ENCODE measurements at places on chromosomes 12 and 14. TPM values are rescaled to one million over a fixed set of nuclear protein-coding genes. Genes with fewer than 3 reads are reported as not detected.
A peak's percentile ranks its signal among the peaks of the same experiment; 100 is the strongest.

GRCh38 chr12:76929499-76929898 lies 50.7 kb upstream of the CSRP2 start:
- DNase-seq = peak; percentile 16

DNA sequence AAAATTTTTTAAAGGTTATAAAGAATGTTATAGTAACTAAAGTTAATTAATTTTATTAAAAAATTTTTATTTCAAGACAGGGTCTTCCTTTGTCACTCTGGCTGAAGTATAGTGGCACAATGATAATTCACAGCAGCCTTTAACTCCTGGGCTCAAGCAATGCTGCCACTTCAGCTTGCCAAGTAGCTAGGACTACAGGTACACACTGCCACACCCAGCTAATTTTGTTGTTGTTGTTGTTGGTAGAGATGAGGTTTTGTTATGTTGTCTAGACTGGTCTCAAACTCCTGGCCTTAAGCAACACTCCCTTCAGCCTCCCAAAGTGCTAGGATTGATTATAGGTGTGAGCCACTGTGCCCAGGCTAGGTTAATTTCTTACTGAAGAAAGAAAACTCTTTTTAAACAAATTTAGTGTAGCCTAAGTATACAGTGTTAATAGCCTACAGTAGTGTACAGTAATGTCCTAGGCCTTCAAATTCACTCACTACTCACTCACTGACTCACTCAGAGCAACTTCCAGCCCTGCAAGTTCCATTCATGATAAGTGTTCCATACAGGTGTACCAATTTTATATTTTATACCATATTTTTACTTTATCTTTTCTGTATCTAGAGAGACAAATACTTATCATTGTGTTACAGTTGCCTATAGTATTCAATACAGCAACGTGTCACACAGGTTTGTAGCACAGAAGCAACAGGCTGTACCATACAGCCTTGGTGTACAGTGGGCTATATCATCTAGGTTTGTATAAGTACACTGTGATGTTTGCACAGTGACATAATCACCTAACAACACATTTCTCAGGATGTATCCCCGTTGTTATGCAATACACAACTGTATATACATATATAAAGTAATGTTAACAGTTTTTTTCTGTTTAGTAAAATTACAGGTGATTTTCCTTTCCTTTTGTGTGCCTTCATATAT lies 24.7 kb upstream of the DNAAF2 start:
- DNase-seq = no peak

Gene TSPAN19
- total RNA-seq = not detected

DNA sequence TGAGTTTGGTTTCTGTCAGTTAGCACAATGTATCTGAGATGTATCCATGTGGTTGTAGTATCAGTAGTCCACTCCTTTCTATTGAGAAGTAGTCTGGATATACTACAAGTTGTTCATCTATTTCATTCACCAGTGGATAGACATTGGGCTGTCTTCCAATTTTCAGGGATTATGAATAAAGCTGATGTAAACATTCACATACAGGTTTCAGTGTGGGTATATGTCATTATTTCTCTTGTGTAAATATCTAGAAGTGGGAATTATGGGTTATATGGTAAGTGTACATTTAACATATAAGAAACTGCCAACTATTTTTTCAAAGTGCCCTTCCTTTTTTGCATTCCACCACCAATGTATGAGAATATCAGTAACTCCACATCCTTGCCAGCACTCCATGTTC lies 35.9 kb downstream of the PHLDA1 start:
- no peak for DNase-seq

DNA sequence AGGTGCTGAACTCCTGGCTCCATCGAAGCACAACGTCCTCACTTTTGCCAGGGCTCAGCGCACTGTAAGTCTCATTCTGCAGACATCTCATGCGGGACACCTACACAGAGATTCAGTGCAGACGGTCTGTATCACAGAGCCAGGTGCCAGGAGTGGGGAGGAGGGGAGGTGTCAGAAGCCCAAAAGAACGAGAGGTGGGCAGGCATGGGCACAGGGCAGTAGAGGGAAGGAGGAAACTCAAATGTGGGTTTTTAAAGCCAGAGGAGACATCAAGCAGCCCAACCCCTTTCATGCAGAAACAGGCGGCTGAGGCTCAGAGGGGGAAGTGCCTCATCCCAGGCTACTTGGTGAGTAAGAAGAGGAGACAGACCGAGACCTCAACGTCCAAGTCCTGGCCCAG lies 2.5 kb upstream of the LPAR5 start:
- DNase-seq = no peak

Gene PZP
- total RNA-seq = 0.18 TPM

Gene MLXIP
- total RNA-seq = 44.4 TPM

- DNase-seq = no peak
Observed at GRCh38 chr12:121806546-121807423, 3.0 kb downstream of the SETD1B start.

DNA sequence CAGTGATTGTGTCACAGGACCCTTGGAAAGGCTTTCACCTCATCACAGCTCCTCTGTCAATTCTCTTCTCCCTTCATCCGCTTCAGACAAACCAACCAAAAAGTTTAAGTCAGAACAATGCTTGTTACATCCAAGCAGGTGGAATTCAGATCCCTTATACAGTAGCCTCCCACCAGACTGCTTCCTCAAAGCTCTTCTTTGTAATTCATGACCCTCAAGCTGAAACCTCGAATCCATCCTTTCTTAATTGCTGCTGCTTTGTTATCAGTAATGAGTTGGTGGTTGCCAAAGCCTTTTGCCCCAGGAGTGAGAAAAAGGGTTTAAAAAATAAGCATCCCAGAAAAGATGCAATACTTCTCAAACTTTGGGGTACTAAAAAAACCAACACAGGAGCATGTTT lies 9.5 kb downstream of the BEST3 start:
- no peak for DNase-seq

DNA sequence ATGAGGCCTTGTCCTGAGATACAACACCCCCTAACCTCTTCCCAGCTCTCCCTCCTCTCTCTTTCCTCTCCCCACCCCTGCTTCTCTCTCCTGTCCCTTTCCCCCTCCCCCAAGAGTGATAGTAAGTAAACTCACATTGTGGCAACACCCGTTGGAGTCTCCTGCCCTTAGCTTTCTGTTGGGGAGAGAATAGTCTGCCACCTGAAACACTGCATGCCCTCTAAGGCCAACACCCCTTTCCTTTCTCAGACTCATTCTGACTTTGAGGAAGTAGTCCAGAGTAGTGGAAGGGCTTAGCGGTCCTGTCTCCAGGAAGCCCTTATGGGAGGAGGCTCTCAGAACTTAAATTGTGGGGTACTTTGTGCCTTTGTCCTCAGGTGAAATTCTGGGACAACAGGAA lies 95.2 kb downstream of the PRKCH start:
- no peak for DNase-seq

DNA sequence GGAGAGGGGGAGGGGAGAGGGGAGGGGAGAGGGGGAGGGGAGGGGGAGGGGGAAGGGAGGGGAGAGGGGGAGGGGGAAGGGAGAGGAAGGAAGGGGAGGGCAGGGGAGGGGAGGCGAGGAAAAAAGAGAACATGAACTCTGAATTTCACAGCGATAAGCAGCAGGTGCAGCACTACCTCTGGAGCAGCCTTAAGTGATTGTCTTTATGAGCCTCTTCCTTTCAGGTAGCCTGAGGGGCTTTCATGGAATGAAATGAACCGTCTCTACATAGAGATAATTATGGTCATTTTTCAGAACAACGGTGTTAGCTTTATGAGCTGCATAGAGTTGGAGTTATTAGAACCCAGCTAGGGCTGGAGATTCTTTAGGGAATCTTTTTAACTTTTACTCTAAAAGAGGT lies 18.1 kb upstream of the PTCSC3 start:
- no peak for DNase-seq

DNA sequence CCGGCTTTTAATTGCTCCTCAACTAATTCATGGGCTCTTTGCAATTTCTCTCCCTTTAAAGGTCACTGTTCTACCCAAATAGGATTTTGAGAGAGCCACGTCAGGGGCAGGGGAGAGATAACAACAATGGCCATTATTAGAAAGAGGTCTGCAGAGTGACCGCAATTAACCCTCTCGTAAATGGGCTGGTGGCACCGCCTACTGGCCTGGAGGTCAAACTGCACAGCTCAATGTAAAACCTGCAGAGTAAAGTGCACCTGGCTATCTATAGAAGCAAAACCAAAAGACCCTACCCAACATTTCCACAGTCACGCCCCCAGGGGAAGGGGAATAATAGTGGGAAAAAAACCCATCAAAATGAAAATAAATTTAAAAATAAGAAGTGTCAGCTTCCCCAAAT lies 21.6 kb upstream of the CLEC4E start:
- peak; percentile 42 for DNase-seq

- no peak for DNase-seq
Observed at GRCh38 chr12:71661977-71662530, 1.6 kb downstream of the ZFC3H1 start.

DNA sequence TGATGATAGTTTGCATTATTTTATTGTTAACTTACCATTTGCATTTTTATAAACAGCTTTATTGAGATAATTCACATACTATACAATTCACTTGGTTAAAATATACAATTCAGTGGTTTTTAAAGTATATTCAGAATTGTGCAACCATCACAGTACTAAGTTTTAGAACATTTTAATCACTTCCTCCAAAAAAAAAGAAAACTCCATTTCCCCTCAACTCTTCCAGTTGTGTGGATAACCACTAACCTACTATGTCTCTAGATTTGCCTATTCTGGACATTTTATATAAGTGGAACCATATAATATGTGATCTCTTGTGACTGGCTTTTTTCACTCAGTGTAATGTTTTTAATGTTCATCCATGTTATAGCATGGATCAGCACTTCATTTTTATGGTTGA lies 41.3 kb downstream of the WNK1 start:
- no peak for DNase-seq

GRCh38 chr12:32478858-32479725 lies 79.7 kb downstream of the FGD4 start:
- DNase-seq = no peak

Gene OR4Q3
- total RNA-seq = not detected

GRCh38 chr12:76083246-76083903 lies 1.1 kb downstream of the NAP1L1 start:
- DNase-seq = no peak

DNA sequence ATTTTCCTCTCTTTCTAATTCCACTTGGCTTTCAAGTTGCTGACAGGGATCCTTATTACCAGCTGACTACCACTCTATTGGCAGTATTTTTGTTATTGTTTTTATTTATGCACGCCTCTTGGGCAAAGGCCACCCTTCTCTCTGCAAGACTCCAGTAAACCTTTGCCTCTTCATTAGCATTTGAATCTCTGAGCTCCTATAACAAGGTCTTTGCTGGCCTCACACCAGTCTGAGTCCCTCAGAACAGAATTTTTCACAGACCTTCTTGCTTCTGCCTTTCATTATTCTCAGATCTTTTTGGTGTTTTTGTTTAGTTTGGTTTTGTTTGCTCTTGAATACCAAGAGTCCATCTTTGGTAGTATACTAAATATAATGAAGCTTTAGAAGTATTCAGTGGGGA lies 145.9 kb downstream of the PDZRN4 start:
- no peak for DNase-seq

GRCh38 chr12:124437617-124438436 lies 129.6 kb downstream of the NCOR2 start:
- DNase-seq = no peak

DNA sequence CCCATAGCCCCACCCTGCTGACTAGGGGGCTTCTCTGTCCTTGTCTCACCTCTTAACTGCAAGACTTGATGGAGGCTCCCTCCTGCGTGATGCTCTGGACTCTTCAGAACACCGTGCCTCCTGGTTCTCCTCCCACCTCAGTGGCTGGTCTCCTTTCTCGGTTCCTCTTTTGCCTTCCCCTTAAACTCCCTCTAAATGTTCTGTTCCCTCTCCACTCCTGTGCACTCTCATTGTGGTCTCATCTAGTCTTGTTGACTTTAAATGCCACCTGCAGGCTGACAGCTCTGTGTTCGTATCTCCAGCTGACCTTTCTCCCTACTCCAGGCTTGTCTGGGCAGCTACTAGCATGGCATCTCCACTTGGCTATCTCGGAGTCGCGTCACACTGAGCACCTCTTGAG lies 28.3 kb downstream of the DYNC1H1 start:
- DNase-seq = no peak

- no peak for DNase-seq
Observed at GRCh38 chr14:67482231-67483164, 6.0 kb downstream of the TMEM229B start.

GRCh38 chr12:104602406-104602805 lies 145.7 kb downstream of the CHST11 start:
- DNase-seq = no peak

Gene SERPINA9
- not detected for total RNA-seq

DNA sequence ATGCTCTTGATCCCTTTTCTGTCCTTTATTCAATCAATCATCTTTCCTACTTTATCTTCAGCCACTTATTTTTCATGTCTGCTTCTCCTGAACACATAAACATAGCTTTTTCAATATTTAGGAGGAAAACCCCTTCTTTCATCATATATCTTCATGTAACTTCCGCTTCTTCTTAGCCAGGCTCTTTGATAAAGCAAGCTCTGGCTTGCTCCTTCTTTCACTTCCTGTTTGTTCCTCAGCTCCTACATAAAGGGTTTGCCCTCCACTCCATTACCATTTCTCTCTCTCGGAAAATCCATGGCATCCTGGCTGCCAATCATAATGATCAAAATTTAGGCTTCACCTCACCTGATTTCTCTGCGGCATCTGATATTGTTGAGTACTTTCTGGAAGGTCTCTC lies 33.7 kb upstream of the HELB start:
- DNase-seq = no peak

- DNase-seq = no peak
Observed at GRCh38 chr14:99818503-99819036, 25.4 kb downstream of the EML1 start.

- DNase-seq = no peak
Observed at GRCh38 chr12:78146365-78146772, 315.7 kb downstream of the NAV3 start.

DNA sequence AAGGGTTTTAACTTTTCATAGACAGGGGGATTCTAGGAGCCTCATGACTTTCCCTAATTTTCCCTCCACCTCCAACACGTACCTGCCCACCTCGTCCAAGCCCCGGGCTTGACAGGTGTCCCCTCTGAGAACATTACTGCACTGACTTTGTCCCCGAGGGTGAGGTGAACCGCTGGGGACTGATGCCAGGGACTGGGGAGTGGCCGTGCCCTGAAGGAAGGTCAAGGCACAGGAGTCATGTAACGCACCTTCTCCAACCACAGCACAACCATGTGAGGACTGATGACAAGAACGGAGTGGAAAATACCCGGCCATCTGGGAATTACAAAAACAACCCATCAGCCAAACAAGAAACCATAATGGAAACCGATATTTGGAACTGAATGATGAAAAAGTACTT lies 214.7 kb upstream of the C14orf180 start:
- no peak for DNase-seq

DNA sequence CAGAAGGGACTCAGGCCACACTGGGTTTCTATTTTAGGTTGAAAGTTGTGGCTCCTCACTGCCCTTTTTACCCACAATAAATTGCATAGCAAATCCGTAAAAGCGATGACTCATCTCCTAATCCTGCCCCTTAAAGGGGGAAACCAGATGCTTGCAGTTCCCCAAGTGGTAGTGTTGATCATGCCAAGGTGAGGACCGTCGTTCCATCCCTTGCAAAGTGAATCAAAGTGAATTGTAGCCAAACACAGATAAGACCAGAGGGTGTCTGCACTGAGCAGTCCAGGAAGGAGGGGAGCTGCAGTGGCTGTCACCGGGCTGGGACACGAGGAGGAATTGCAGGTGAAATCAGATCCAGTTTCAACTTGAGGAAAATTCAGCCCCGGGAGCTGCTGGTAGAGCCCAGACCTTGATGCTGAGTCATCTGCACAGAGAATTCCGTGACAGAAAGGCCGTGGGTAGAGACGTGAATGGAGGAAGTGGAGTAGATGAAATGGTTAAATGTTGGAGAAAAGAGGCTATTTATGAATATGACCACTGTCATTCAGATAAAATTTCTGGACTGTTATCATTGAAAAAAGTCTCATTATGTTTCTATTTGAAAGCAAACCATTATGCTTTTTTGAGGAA lies 44.2 kb upstream of the MMP17 start:
- peak; percentile 41 for DNase-seq

Data from WTC11 (cell line).